ENCODE measurements at places on chromosomes 5 and 9.

DNA sequence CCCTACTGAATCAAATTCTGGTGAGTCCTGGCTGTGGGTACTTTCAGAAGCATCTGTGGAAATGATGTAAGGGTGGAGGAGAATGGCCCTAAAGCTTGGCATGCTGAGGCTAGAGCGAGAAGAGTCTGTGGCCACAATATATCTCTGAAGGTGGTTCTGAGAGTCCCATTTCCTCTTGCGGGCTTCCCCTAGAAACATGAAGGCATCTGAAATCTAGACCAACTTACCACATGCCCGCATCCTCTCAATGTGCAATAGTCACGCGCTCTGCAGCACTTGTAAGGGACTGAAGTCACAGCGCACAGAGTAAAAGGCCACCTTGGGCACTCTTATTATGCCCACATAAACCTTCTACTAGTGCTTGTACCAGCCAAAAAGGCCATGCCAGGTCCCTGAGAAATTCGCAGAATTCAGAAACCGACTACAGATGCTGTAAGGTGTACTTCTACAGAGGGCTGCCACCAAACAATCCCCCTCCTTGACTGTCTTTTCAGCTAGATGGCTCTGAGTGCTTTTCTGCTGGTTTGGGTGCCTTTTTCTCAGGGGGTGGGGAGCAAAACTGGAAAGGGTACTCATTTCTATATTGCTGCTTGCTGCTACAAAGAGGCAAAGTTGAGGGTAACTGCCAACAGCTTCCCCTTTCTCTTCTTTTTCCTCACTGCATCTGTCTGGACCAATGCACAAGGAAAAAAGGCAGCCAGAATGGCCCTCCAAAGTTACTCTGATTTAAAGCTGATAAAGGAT is 107.3 kb downstream of the ZDHHC21 start:
- DNase-seq: peak; percentile 5

DNA sequence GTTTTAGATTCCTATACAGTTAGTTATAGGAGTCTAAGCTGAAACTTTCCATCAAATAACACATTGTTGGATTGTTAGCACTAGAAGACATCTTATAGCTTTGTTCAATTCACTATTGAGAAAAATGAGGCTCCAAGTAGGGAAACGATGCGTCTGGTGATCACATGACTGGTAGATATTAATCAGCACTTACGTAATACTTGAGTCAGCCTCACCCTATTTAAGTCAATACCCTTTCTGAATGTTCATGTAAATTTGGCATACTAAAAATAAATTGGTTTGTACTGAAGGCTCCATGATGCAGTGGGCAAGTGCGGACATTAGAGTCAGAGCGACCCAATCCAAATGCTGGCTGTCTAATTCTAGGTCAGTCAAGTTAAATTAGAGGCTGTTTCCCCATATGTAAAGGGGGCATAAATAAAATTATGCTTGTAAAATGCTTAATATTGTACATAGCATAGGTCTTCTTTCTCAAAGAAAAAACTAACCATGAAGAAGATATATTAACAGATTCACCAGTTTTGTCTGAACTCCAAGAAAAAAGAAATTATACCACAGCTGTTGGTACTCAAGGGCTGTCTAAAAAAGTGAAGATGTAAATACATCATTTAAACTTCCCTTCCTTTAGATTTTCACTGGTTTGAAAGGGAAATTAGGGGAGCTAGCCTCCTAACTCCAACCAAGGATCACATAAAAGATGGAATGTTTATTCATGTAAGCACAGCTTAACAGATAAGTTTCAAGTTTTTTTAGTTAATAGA is 406.6 kb upstream of the TLE4 start:
- no peak for DNase-seq

- DNase-seq: no peak
These were observed 12.5 kb downstream of the NINJ1 start for GRCh38 chr9:93121316-93122241.

- DNase-seq: no peak
These were observed 95.4 kb downstream of the SLC44A1 start for GRCh38 chr9:105339849-105340248.

- no peak for DNase-seq
These were observed 273.0 kb downstream of the GLIS3 start for GRCh38 chr9:4026905-4027304.

- DNase-seq: no peak
These were observed 110.2 kb upstream of the ISL1 start for GRCh38 chr5:51273021-51273420.

DNA sequence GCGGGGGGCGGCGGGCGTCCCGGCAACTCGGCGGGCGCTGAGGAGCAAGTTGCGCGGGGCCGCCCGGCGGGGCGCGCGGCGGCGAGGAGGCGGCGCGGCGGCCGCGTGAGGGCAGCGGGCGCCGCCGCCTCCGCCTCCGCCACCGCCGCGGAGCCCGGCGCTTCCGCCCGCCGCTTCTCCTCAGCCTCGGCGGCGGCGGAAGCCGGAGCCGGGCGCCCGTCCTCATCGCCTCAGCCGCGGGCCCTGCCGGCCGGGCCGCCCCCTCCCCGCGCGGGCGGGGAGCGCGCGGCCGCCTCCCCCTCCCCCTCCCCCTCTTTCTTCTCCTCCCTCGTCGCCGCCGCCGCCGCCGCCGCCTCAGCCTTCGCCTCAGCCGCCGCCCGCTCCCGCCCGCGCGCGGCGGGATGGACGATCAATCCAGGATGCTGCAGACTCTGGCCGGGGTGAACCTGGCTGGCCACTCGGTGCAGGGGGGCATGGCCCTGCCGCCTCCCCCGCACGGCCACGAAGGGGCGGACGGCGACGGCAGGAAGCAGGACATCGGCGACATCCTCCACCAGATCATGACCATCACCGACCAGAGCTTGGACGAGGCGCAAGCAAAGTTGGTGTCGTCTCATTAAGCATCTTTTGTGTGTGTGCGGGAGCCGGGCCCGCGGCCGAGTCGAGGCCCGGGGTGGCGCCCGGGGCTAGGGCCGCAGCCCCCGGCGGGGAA is at the start of gene PBX3:
TSS of gene PBX3 (plus strand) at position 321 of the 712 bp plus-strand sequence.
- peak; percentile 5 for DNase-seq

DNA sequence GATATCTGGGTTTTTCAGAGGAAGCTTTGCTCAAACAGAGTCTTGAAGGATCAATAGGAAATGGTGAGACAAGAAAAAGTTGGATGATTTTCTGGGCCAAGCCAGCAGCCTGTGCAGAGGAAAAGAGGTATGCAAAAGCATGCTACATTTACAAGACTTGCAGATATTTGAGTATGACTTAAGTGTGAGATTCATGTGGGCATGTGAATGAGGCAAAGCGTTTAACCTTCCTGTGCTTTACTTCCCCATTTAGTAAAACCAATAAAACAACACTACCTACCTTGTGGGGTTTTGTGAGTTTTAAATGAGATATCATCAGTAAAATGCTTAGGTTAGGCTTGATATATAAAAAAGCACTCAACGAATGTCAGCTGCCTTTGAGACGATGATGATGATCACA is 58.1 kb downstream of the PIP5K1B start:
- DNase-seq: no peak

GRCh38 chr9:278651-279050 is 64.0 kb downstream of the DOCK8 start:
- DNase-seq: peak; percentile 60

GRCh38 chr5:137833463-137833862 is 34.2 kb upstream of the MYOT start:
- DNase-seq: no peak

DNA sequence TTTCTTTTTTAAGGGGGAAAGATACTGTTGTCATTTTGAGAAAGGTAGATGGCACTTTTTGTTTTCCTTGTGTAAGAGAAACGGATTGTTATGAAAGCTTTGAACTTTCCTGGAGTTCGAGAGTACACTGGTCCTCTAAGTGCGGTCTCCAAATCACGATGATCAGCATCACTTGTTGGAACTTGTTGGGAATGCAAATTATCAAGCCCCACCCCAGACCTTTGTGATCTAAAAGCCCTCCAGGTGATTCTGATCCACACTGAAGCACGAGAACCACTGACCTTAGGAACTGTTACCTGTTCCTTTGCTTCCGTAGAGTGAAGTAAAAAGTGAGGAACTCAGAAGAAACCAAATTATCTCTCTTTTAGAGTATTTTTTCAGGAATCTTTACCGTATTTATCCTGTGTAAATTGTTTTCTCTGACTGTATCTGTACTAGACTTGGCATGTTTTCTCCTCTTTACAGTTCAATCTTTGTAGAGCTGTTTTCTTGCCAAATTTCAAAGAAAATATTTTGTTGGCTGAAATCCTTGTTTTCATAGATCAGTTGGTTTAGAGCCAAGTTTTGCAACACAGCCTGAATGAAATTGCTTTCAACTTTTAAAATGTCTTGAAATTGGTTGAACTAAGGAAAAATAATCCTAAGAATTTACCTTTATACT is 4.0 kb downstream of the MAT2B start:
- DNase-seq: no peak

GRCh38 chr9:72665421-72665820 is 144.0 kb downstream of the TMC1 start:
- no peak for DNase-seq

Measured in central memory CD4-positive, alpha-beta T cell (primary cell).